ENCODE measurements at places on chromosomes 4 and X.
A peak's percentile ranks its signal among the peaks of the same experiment; 100 is the strongest.

- no peak for DNase-seq
Measured at GRCh38 chrX:105608745-105609144, 213.6 kb upstream of the NRK start.

DNA sequence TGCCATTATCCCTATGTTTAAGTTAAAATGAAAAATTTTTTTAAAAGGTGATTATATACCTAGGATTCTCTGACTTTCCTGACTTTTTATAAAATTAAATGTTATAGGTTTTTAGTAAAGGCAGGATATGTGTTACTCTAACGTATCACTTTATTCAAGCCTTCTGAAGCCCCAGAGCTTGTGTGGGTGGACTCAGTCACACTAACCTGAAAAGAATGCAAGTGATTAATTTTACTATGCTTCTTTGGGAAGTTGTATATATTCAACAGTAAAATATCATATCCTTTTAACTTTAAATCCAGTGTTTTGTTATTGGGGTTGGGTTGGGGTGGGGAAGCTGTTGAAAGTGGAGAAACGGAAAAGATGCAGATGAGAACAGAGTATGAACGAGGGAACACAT lies 22.8 kb downstream of the PDLIM3 start:
- DNase-seq, result no peak

- no peak for DNase-seq
Measured at GRCh38 chrX:69670001-69670555, 54.2 kb downstream of the EDA start.

GRCh38 chrX:141185366-141185765 lies 8.4 kb upstream of the LDOC1 start:
- DNase-seq, result no peak

GRCh38 chr4:140343303-140343702 lies 30.1 kb upstream of the SCOC start:
- DNase-seq, result no peak

- no peak for DNase-seq
Measured at GRCh38 chrX:24607616-24608015, 39.5 kb downstream of the PCYT1B start.

- DNase-seq, result no peak
Measured at GRCh38 chrX:47202316-47202715, 8.7 kb downstream of the UBA1 start.

GRCh38 chrX:119607018-119607389 lies 780 bp upstream of the NKRF start:
- DNase-seq, result no peak

DNA sequence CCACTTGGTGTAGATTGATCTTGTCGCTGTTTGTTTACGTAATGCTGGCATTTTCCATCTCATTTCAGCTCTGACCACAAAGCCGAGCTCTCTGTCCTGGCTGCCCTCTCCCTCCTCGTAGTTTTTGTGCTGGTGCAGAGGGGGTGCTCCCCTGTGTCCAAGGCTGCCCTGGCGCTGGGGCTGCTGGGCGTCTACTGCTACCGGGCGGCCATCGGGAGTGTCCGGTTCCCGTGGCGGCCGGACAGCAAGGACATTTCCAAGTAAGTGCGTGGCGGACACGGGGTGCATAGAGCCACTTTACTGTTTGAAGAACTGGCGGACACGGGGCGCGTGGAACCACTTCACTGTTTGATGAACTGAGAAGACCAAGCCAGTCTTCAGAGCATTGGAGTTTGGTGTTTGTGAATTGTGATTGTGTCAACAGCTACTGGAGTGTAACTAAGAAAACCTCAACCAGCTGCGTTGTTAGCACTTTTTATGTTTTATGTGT lies 28.0 kb downstream of the PIGG start:
- DNase-seq, result no peak

- DNase-seq, result no peak
Measured at GRCh38 chr4:121187206-121187605, 23.1 kb upstream of the TNIP3 start.

DNA sequence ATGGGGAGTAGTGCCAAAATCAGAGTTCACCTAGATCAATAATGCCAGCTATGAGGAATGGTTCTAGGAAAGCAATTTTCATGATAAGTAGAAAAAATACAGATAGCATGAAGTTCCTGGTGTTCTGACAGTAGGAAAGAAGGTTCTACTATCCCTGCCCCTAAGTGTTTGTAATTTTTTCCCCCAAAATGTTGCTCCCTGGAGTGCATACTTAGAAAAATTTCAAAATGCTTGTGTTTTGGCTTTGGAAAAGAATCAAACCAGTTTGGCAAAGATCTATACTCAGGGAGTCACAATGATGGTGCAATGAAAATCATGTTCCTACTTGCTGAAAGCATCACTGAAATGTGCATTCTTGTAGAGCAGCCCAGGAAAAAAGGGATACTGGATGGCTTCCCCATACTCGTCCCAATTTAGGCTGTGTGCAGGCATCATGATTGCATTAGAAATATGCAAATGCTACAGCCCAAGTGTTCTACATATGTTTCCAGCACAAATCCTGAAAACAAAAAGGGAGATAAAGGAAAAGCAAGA lies 74.7 kb downstream of the LPAR4 start:
- no peak for DNase-seq

DNA sequence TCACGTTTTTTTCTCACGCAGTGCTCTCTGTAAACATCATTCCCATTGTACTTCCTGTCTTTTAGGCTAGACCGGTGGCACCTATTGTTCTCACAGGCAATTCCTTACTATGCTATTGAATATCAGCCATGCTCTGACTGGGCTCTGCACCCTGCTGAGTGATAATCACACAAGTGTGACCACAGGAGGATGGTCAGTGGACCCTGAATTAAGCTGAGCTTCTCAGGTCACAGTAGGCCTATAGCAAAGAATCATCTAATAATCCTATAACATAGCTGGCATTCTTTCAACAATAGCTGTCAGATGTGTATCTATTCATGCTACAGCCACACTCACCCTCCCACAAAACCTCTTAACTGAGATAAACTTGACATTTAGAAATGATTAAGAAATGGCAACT lies 2399.8 kb upstream of the TENM3 start:
- no peak for DNase-seq

DNA sequence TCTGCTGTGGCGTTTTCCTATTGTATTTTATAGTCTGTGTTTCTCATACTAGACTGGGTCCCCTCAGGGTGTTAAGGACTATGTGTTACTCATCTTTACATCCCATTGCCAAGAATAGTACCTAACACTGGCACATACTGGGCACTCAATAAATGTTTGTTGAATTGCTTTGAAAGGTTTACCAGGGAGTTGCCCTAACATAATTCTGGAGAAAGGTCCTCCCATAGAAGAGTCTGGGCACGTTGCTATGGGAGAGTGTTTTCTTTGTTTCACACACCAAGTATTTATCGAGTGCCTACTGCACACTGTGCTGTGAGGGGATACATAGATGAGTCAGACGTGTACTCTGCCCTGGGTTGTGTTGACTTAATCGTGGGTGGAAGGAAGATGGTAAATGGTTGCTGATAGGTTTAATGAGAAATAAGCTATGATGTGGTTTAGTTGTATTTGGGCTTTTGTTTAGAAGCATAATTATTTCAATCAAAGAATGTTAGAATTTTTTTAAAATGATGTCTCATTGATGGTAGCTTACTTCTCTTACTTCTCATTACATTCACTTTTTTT lies 42.9 kb downstream of the AFF1 start:
- no peak for DNase-seq

DNA sequence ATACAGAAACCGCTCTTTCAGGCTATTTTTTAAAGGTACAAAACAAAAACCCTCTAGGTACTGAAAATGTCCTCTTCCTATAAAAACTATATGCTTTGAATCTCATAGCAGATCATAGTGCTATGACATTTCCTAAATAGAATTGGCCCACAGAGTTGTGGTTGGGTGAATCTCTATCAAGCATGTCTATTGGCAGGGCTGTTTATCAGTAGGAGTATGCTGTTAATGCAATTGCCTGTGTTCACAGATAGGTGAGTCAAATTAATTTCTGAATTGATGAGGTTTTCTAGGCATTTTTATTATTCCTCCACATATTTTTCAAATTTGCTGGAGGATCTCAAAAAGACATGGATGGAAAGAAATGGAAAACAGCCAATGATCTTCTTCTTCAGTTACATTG lies 73.9 kb downstream of the QRFPR start:
- DNase-seq, result no peak

GRCh38 chr4:128803783-128804182 lies 5.7 kb upstream of the JADE1 start:
- no peak for DNase-seq

GRCh38 chr4:145234091-145234706 lies 53.8 kb upstream of the OTUD4 start:
- DNase-seq, result peak; percentile 12
